MG63 (cell line): ENCODE measurements at places on chromosomes 4 and X.
A peak's percentile ranks its signal among the peaks of the same experiment; 100 is the strongest.

DNA sequence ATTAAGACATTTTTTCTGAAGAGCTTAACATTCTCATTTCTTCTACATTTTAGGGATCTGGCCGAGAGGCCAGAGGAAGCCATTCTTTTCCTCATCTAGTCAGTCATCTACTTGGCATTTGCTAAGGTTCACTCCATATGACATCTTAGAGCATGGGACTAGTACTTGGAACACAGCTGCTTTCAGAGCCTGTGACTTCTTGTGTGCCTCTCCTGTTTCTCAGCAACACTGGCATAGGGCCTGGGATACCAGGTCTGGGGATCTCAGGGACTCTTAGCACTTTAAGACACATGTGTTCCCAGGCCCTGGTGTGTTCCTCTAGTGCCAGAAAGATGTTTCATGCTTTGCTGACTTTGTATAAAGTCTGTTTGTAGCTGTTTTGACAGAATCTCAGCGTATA is 7.3 kb downstream of the PLP1 start:
- DNase-seq = no peak

- no peak for DNase-seq
These were observed 848.1 kb upstream of the FRG1 start for GRCh38 chr4:189092581-189092980.

DNA sequence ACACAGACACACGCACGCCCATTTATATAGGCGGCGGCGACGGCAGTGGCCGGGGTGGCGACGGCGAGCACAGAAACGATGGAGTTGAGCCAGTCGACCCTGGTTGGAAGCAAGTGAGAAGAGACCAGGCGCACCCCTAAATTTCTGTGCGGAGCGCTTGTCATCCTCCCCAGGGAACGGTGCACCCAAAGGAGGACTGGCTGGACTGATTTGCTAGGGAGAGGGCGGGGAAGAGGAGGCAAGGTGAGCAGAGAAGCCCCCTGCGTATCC is 302 bp downstream of the NHS start:
- no peak for DNase-seq

- no peak for DNase-seq
These were observed 3.5 kb downstream of the EPGN start for GRCh38 chr4:74311696-74312313.

DNA sequence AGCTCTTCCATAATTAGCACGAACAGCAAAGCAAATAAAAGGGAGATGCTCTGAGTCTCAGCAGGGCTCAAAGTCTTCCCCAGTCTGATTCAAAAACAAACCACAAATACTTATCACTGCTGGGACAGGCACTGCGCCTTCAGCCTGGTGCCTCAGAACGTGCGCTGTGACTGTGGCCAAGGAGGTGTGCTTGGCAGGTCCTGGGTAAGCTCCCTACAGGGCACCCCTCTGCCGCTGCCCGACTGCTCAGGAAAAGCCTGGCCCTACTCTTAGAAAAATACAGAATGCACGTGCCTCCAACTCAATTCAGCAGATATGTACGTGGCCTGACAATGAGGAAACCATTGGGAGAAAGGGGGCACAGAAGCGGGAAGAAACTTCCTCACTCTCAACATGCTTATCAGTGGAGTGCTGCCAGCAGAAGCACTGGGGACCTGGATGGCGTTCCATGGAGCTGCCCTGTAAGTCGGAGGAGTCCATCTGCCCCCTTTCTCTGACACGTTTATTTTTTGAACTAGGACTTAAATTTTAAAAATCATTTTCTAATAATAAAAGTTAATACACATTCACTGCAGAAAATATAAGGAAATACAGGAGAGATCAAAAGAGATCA is 86.8 kb downstream of the GATB start:
- DNase-seq = no peak

GRCh38 chr4:143375326-143376073 is 38.8 kb downstream of the GAB1 start:
- peak; percentile 15 for DNase-seq

DNA sequence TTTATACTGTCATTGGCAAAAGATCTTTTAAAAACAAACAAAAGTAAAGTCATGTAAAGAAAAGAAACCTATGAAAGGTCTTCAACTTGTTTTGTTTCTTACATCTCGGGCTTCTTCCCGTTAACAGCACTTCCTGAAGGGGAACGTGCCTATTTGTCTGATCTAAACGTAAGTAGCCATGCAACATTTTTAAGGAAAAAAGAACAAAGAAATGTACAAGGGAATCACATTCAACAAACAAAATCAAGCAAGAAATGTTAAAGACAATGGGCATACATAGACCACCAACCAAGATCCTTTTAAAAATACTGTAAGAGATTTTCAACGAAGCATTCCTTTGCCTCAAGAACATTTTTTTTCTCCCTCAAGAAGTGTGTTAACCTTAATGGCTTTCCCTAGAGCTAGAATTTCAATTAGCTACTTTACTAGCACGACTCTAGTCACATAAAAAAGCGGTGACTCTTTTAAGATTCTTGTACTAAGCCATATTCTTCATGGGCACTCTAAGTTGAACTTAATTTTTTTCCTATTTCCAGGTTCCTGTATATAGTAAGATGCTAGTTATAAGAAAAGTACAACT is 112.0 kb upstream of the TTC29 start:
- DNase-seq = no peak

GRCh38 chrX:153819384-153820040 is 10.8 kb downstream of the PDZD4 start:
- DNase-seq = no peak

GRCh38 chr4:111208970-111209369 is 586.1 kb upstream of the PITX2 start:
- no peak for DNase-seq

DNA sequence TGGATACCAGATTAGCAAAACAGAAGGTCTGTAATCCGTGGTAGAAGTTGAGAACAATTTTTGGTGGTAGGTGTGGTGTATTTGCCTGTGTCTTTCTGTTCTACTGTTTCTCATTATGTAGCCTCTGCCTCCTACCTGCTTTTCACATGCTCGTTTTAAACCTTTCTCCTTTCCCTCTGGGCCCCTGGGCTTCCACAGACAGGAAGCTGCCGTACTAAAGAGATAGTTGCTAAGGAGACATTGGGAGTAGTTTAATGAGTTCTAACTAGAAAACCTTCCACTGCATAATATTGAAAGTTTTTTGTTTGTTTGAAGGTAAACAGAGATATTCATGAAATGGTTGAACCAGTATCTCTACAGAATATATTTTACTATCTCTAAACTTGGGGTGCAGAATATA is 107.8 kb downstream of the STOX2 start:
- DNase-seq = no peak

DNA sequence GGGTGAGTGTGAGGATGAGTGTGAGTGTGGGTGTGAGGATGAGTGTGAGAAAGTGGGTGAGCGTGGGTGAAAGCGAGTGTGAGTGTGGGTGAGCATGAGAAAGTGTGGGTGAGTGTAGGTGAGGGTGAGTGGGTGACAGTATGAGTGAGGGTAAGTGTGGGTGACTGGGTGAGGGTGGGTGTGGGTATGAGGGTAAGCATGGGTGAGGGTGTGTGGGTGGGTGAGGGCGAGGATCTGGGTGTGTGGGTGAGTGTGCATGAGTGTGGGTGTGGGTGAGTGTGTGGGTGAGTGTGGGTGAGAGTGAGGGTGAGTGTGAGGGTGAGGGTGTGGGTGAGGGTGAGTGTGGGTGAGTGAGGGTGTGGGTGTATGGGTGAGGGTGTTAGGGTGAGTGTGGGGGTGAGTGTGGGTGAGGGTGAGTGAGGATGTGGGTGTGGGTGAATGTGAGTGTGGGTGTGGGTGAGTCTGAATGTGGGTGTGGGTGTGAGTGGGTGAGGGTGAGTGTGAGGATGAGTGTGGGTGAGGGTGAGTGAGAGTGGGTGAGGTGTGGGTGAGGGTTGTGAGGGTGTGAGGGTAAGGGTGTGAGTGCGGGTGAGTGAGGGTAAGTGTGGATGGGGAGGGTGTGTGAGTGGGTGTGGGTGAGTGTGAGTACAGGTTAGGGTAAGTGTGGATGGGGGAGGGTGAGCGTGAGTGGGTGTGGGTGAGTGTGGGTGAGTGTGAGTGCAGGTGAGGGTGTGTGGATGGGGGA is 48.9 kb downstream of the ING2 start:
- DNase-seq = no peak

- no peak for DNase-seq
These were observed 80.7 kb upstream of the PLAC8 start for GRCh38 chr4:83195269-83195668.

GRCh38 chr4:87356832-87357526 is 34.0 kb downstream of the HSD17B11 start:
- no peak for DNase-seq

GRCh38 chr4:100936661-100937375 is 410.5 kb downstream of the PPP3CA start:
- no peak for DNase-seq

DNA sequence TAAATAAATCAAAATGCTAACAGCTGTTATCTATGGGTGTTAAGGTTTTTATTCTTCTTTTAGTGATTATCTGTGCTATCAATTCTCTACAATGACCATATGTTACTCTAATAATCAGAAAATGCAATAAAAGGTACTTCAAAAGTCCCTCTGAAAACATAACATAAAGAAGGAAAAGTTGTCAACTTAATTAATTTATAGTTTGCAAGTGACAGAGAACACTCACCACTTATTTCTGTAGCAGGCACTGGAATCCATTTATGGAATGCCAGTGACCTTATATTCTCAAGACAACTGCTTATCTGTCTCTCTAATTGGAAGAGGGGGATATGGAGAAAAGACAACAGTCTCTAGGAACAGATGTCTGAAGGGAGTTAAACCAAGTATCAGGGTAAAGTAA is 25.6 kb upstream of the PLS3 start:
- DNase-seq = no peak

GRCh38 chr4:169070895-169071218 is 60.8 kb upstream of the CBR4 start:
- DNase-seq = peak; percentile 66

DNA sequence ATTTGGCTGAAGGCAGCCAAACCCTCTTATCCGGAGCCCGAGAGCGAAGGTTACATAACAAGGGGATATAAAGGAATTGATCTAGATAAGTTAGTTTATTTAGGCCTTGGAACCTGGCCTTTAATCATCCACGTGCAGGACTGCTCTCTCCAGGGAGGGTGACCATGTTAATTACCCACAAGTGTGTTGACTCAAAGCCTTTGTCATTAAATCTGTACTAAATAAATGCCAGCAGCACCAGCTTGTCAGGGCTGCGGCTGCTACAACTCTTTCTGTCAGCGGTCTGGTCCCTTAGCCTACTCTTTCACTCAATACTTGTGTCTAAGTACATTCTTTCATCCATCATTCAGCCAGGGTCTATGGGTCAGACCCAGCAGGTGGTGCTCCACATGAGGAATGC is 206.1 kb downstream of the TBCK start:
- no peak for DNase-seq

DNA sequence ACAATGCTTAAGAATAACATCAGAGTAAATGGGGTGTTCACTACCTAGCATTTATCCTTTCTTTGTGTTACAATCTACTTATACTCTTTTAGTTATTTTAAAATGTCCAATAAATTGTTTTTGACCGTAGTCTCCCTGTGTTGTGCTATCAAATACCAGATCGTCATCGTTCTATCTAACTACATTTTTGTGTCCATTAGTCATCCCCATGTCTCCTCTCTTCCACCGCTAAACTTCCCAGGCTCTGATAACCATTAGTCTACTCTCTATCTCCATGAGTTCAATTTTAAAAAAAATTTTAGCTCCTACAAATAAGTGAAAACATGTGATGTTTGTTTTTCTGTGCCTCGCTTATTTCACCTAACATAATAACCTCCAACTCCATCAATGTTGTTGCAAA is 381.9 kb downstream of the PRDM5 start:
- no peak for DNase-seq

- no peak for DNase-seq
These were observed 42.3 kb upstream of the FAM156A start for GRCh38 chrX:53000447-53001135.

DNA sequence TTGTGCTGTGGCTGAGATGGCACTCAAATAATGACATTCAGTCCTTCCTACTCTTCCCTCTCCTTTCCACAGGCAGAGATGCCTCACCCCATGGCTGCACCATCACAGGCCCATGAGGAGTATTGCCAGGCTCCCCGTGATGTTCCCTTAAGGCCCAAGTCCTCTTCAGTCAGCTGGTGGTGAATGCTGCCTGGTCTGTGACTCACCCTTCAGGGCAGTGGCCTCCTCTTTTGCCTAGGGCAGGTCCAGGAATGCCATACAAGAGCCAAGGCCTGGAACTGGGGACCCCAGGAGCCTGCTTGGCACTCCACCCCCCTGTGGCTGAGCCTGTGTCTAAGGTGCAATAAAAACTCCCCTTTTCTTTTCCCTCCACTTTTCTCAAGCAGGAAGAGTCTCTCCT is 144.2 kb upstream of the GEMIN8 start:
- peak; percentile 1 for DNase-seq

DNA sequence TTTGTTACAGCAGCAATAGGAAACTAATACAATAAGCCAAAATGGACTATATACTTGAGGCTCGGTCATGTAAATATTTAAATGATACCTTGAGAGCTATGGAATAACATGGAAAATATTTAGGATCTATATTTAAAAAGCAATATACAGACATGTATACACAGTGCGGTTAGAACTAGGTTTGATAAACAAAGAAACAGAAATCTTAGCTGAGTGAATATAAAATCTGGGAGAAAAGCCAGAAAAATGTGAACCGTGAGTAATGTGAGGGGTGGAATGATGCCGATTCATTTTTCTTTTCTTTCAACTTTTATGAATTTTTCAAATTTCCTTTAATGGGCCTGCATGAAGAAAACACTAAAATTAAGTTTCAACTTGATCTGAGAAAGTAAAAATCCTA is 104.1 kb downstream of the ATXN3L start:
- no peak for DNase-seq

GRCh38 chr4:89653012-89653411 is 183.9 kb downstream of the SNCA start:
- DNase-seq = no peak

DNA sequence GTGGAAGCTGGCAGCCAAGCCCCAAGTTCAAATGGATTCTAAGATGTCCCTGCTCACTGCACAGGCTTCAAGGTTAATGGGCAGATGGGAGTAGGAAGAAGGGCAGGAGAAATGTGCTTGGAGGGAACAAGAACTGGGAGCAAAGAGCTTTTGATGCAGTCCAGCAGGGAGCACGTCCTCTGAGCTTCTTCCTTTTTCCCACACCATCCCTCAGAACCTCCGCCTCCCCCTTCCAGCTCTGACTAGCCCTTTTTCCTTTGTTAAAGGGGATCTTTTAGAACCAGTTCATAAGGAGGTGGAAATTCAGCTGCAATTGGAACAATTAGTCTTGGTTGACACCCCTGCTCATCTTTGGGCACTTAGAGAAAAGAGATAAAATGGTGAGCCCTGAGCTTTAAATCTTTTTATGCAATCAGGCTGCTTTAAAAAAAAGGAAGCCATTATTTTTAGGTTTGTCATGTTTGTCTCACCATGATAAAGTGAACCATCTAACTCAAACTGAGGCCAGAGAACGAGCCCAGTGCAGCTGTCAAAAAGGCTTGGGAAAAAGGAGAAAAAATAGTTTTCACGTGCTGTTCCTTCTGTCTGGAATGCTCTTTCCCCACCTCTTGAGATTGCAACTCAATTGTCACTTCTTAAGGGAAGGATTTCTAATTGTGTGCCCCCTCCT is 135.8 kb upstream of the IL1RAPL2 start:
- no peak for DNase-seq
